Hypothalamus (tissue), 51 donors: ENCODE measurements at places on chromosomes 1 and 21.

- no peak for DNase-seq
Measured at GRCh38 chr1:45488666-45489377, 2.1 kb downstream of the TESK2 start.

GRCh38 chr1:75131565-75132241 lies 2.5 kb upstream of the LHX8 start:
- no peak for DNase-seq

- DNase-seq, result no peak
Measured at GRCh38 chr1:198649232-198649967, 10.6 kb downstream of the PTPRC start.

DNA sequence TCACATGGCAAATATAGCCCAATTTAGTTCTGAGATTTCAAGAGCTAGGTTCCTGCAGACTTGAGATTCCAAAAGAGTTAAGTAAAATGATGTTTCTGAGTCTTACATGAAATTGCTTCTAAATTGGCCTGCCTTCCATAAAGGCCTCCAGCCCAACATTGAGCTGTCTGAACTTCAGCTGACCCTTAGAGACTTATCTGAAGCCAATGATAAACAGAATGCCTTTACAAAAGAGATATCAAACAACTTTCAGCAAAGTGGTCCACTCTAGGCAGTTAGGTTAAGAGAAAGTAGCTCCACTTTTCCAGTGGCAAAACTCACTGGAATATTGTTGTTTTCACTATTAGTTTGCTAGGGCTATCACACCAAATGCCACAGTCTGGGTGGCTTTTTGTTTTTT lies 6.3 kb upstream of the RC3H1 start:
- no peak for DNase-seq

- no peak for DNase-seq
Measured at GRCh38 chr1:15000030-15000429, 153.5 kb upstream of the TMEM51 start.

DNA sequence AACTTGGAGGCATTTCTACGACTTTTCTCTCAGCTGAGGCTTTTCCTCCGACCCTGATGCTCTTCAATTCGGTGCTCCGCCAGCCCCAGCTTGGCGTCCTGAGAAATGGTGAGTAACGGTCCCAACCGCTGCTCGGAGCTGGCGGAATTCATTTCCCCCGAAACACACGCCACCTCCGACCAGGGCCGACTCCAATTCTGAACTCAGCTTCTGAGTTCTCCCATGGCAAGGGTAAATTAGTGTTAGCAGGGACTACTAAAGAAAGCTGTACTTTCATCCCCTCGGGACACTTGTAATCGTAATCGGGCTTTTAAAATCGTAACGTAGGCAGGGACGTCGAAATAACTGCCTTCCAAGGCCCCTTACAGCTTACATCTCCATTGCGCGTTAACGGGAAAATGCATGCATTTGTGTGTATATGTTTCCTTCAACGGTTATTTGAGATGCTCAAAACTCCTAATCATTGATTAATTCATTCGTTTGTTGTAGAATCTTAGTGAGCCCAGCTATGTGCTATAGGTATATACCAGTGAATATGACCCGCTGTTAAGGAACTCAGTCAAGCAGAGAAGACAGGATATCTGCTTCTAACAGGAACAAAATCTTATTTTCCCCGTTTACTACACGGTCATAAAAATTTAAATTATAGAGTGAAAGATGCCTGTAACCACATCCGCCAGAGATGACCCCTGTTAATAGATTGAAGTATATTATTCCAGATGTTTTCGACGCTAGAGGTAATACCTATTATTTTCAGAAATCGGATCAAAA lies 472 bp downstream of the DTL start:
- DNase-seq, result no peak

- DNase-seq, result no peak
Measured at GRCh38 chr1:96363826-96364225, 357.8 kb upstream of the PTBP2 start.

DNA sequence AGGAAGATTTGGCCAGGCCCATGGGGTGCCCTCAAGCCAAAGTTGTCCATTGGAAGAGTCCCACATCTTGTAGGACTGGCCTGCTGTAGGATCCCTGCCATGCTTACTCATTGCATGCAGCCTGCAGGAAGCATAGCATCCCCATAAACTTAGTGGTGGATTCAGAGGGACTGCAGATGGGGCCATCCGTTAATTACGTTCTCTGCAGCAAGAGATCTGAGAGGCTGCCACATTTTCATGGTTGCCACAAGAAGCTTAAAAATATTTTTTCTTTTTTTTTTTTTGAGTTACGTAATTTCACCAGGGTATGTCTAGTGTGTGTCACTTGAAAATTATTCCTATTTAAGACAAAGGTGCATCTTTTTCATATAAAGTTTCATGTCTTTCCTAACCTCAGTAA lies 329.7 kb upstream of the USP24 start:
- no peak for DNase-seq

DNA sequence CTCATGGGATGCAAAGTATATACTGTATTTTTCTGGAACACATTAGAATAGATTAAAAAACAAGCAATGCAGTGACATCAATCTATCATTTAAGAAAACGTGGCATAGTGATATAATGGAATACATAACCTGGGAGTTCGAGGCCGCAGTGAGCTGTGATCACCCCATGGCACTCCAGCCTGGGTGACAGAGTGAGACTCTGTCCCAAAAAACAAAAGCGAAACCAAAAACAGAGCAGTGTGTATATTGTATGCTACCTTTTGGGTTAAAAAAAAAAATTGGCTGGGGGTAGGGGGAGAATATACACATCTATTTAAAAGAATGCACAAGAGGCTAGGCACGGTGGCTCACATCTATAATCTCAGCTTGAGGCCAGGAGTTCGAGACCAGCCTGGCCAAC lies 13.5 kb downstream of the SLC2A1 start:
- DNase-seq, result no peak

DNA sequence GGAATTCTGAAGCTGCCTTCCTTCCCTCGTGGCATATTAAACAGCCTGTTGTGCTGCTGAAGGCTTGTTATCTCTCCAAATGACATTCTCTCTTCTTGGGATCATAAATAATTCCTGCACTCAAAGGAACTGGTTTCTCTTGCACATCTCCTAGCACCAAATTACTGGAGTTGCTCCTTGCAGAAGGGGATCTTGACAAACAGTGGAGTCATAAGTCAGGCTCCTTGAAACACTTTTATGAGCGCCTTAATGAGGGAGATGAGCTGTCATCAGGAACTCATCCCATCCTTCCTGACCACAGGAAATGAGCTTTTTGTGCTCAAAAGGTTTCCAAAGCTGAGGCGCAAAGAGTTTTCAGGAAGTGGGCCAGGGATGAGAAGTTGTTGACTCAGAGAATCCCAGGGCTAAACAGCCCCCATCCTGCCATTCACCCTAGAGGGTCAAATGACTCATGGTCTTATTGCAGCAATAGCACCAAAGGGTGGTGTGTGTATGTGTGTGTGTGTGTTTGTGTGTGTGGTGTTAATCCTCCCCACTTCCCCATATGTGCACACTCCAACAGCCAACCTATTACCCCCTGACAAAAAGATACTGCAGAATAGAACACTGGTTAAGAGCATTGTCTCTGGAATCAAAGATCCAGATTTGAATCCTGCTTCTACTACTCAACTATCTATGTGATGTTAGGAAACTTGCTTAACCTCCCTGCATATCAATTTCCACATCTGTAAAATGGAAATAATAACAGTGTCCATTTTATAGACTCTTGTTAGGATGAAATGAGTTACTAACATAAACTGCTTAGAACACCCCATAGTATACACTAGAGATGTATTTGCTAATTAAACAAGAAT lies 2.8 kb upstream of the PHC2 start:
- no peak for DNase-seq

GRCh38 chr1:185603158-185603557 lies 131.0 kb upstream of the HMCN1 start:
- no peak for DNase-seq

DNA sequence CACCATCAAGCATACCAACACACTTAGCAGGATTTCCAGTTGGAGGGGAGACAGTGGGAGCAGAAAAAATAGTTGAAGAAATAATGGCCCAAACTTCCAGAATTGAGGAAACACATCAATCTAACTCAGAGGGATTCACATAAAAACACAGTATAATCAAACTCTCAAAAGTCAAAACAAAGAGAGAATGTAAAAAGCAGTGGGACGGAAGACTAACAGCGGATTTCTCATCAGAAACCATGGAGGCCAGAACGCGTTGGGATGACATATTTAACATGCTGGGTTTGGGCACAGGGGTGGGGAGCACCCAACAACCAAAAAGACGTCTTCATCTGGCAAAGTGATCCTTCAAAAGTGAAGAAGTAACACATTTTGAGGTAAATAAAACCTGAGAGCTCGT lies 7.0 kb upstream of the KRTAP10-9 start:
- no peak for DNase-seq

DNA sequence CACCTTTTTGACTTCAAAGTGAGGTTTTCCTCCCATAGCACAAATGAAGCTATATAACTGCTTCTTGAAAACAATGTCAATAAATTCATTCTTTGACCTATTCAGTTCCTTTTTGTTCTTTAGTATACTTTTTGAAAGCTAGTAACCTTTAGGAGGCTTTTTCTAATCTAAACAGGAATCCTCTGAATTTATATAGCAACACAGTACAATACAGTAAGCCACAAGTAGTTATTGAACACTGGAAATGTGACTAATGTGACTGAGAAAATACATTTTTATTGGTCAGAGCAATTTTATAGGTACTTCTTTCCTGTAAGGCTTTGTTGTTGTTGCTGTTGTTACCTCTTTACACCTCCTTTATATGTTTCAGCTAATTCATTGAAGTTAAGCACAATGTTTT lies 49.8 kb downstream of the ADGRL2 start:
- DNase-seq, result no peak

GRCh38 chr1:41328780-41329640 lies 32.2 kb upstream of the FOXO6 start:
- no peak for DNase-seq

- DNase-seq, result no peak
Measured at GRCh38 chr1:226990133-226990716, 50.1 kb downstream of the COQ8A start.

DNA sequence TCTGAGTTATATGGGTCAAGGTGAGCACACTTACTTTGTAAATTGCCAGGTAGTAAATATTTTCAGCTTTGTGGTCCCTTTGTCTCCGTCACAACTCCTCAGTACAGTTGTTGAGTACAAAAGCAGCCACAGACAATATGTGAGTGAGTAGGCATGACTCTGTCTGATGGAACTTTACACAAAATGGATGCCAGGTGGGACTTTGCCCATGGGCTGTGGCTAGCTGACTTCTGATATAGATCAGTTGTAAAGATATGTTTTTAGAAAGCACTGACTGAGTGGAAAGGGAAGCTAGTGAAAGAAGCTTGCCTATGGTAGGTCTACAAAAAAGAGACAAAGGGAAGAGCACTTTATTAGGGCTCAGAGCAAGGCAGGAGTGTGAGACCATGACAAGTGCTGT lies 23.1 kb upstream of the IGSF5 start:
- no peak for DNase-seq

DNA sequence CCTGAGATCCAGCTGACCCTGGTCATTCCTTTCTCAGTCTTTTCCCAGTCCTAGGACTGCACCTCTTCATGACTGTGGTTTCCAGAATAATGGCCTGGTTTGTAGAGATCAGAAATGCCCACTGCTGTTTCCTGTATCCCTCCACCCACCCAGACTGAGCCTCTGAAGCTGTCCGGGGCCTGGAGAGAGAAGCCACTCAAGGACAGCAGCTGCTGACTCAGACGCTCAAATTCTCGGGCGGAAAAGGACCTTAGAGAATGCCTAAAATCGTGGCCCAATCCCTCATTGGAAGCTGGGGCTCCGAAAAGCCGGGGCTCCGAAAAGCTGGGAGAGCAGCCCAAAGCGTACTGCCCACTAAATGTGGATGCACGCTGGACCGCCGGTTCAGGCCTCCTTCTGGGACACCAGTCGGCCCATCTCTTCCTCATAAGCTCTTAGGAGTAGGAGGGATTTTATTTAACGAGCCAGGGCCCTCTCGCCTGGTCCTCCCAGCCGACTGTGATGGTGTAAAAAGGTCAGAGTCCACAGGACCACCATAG lies 7.8 kb upstream of the GPR61 start:
- DNase-seq, result no peak

GRCh38 chr1:68777851-68778250 lies 281.0 kb upstream of the DEPDC1 start:
- no peak for DNase-seq

DNA sequence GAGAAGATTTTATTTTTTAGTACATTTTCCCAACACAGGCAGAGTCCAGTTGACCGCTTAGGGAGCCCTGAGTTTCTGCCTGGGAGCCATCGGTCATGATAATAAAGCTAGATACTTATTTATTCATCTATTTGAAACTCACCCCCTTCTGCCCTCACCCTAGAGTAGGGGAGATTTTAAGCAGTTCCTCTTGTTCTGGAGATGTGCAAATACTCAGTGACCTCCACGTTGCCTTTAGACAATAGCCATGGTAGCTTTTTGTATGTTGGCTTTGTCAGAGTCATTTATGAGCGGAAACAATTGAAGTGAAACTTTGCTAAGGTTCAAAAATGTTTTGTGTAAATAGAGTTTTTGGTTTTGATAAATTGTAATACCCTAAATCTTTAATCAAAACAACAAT lies 45.7 kb upstream of the PLPPR4 start:
- DNase-seq, result no peak

DNA sequence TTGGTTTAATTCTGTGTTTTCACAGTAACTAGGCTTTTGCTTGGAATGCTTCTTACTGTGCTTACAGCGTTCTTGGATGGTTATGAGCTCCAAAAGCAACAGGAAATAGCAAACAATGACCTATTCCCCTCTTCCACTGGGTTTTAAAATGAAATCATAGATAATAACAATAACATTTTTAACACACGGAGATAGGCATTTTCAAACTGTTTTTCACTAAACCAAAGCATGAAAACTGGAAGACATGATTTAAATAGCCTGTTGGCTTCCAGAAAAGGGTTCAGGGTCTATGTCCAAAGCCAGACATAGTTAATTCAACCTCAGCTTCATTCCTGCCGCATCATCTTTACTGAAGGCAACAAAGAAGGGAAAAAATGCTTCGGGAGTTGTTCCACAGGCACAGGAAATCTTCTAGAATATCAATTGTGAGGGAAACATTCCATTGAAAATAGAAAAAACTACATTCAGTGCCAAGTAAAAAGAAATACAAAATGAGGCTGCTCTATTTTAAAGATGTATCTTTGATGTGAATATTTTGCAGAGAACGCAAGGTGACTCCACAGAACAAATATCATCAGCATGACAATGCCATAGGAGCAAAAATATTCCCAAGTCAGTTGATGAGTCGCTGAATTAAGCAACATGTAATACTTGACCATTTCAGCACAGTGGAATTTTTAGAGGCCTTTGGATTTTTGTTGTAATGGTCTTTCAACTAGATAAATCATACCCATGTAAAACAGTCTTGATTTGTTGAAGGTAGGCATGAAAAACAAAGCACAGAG lies 80.7 kb downstream of the NID1 start:
- no peak for DNase-seq
